Testis (tissue), 5 donors: ENCODE measurements at places on chromosomes 16 and 17.
A peak's percentile ranks its signal among the peaks of the same experiment; 100 is the strongest.

- no peak for DNase-seq
These were observed 21.4 kb downstream of the BAHCC1 start for GRCh38 chr17:81416612-81417011.

DNA sequence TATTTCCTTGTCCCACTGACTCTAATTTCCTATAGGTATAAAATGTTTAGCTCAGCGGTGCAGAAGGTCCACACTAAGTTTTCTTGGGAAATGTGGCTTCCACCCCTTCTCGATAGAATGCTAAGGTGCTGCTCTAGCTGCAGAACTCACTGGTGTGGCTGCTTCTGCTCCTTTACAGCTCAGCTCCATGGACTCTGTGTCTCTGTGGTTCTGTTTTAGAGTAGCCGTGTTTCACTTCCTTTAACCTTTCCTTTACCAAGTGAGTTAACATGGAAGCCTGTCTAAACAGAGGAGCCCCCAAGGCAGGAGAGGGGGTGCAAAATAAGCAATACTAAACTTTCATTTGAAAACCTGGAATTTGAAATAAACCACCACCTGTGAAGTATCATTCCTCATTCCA, 65.3 kb downstream of the SPECC1 start:
- no peak for DNase-seq

- DNase-seq, result no peak
These were observed 14.1 kb downstream of the MYO1C start for GRCh38 chr17:1478418-1478817.

DNA sequence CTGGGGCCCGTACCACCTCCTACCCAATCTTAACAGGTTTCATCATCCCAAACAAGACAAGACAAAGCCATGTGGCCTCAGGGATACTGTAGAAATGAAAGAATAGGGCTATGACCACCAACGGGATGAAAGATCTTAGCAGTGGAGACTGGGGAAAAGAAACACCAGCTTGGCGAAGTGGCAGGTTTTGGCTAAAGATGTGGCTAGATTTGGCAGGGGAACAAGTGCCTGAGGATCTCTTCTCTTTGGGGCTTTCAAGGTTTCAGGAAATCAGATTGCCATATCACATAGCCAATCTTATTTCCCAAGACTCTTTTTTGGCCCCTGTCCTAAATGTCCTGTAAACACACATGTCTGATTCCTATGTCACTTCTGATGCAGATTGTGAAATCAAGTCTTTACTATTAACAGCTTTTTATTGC, 6.9 kb downstream of the KRT24 start:
- no peak for DNase-seq

GRCh38 chr17:13776027-13776551, 174.4 kb upstream of the HS3ST3A1 start:
- peak; percentile 16 for DNase-seq

- no peak for DNase-seq
These were observed 10.9 kb downstream of the SLC35G3 start for GRCh38 chr17:35183332-35183731.

- no peak for DNase-seq
These were observed 152.6 kb downstream of the CDH11 start for GRCh38 chr16:64969221-64969620.

GRCh38 chr17:53736516-53737240, 86.0 kb upstream of the KIF2B start:
- DNase-seq, result no peak
